ENCODE measurements at places on chromosomes 11 and 22.

DNA sequence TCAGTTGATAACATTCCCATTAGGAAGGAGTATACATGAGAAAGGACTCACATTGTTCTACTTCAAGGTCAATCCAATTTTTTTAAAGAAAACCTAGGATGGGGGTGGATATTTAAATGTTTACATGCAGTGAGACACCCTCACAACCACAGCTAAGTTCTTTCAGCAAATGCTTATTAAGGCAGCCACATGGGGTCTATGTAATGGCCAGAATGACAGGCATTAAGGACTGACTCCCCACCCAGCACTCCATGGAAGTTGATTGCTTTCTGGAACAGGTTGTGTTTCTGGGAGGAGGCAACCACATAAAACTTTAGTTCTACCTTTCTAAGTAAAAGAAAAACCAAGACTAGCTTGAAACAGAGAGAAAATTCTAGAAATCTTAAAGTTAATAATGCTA is 662.0 kb upstream of the CCDC90B start:
- no peak for DNase-seq

- DNase-seq = no peak
Observed at GRCh38 chr11:67119585-67120391, 725 bp downstream of the KDM2A start.

GRCh38 chr22:27504360-27505253 is 296.9 kb downstream of the MN1 start:
- DNase-seq = no peak

GRCh38 chr11:132632641-132633124 is 899.6 kb downstream of the OPCML start:
- DNase-seq = peak; percentile 36

- DNase-seq = no peak
Observed at GRCh38 chr22:38426628-38427027, 28.4 kb downstream of the KCNJ4 start.

GRCh38 chr22:22666307-22667091 is 22.1 kb downstream of the GGTLC2 start:
- no peak for DNase-seq

GRCh38 chr11:85748455-85748891 is 62.5 kb downstream of the SYTL2 start:
- no peak for DNase-seq

- DNase-seq = no peak
Observed at GRCh38 chr22:46162285-46162684, 12.0 kb downstream of the PPARA start.

DNA sequence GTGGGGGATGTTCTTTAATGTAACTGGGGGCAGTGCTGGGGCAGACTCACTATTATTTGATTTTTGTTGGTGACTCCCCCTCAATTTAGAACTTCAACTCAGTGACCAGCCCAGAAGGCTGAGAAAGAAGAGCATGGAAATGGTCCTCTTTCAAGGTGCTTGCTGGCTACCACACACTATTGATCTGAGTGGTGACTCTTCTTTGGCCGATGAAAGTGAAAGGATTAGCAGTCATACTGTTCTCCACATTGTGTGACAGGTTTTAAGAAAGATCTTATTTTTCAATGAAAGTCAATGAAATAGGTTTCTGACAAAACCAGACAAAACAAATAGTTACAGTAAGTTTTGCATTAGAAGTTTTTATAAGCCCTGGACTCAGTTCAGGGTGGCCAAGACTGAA is 29.9 kb downstream of the NLRP14 start:
- no peak for DNase-seq

DNA sequence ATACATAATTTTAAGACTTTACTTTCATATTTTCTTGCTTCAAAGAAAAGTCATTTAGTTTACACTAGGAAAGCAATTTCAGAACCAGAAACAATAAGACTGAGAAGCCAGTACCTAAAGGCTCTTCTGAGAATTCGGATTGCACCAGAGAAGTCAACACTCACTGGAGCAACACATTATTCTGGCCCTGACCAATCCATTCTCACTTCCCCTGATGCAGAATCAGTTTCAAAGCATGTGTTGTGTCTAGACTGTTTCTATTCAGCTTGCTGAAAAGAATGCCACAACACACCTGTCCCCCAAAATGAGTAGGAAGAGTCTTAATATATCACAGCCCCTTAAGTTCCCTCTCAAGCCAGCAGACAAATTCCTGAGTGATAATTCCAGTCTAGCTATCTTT is 1074.3 kb upstream of the TENM4 start:
- DNase-seq = no peak

DNA sequence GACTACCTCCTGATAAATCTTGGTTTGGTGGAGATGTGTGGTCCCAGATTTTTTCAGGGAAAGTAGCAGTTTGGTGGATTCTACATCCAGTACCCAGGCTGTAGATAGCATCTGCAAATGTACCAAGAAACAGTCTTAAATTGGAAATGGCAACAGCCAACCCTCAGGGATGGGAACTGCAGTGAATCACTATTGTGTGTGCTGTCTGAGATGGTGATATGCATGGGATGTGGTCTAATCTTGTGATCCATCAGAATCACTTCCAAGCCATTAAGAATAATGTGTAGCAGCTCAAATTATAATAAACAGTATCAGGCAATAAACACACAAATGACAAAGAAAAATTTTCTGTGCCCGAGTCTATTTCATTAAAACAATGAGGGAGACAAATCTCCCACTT is 3.4 kb downstream of the OLFML1 start:
- no peak for DNase-seq

DNA sequence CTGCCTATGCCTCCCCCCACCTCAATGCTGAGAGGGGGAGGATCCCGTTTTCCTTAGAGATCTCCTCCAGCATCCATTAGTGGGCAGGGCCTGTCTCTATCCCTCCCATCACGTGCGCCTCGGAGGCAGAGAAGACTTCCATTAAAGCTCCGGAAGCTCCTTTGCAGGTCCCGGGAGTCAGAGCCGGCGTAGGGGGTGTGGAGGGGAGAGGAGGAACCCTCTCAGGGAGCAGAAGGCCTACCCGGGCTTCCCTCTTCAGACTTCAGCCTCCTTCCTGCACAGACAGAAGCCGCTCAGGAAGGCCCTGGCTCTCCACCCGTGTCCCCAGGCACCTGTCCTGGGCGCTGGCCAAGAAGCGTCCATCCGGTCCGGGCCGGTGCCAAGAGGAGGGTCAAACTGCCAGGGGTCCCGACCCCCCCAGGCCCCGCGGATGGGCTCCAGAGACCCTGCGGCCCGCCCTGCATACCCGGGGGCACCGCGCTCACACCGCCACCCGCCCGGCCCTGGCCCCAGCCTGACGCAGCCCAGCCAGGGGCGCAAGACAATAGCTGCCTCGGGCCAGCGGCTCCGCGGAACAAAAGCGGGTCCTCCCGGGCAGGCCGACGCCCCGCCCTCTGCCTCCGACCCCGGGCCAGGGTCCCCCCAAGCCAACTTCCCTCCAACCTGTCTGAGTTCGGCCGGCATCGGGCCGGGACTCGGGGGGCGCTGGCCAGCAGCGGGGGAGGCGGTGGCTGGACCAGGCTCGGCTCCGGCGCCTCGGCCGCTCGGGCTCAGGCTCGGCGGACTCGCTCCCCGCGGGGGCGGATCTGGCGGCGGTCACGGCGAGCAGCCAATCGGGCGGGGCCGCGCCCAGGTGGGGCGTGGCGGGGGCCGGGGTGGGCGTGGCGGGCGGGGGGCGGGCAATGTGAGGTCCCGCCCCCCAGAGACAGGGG is 29.9 kb downstream of the ARVCF start:
- peak; percentile 62 for DNase-seq

DNA sequence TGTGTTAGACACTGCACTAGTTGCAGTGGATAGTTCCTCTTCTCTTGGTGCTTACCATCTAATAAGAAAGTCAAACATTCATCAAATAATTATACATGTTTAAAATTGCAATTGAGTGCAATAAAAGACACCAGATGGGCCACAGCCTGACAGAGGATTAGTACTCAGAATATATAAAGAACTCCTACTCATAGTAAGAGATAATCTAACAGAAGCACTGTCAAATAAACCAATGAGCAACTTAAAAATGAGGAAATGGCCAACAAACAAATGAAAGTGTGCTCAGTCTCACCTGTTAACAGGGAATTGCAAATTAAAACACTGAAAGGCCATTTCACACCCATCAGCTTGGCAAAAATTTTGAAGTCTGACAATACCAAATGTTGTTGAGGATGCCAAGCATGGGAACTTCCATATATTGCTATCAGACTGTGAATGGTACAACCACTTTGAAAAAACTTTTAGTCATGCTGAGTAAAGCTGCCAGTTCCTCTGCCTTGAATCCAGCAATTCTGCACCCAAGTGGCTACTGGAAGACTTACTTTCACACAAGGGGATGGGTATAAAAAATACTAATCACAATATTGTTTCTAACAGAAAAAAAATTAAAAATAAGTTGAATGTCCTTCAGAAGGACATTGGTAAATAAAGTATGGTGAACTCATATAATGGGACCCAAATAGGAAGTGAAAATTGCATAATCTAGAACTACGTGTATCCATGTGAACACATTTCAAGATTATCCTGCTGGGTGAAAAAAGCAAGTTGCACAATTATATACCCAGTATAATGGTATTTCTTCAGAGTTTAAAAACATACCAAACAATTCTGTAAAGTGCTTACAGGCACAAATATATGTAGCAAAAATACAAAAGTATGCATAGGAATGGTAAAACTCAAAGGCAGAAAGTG is 41.4 kb upstream of the CREB3L1 start:
- no peak for DNase-seq

DNA sequence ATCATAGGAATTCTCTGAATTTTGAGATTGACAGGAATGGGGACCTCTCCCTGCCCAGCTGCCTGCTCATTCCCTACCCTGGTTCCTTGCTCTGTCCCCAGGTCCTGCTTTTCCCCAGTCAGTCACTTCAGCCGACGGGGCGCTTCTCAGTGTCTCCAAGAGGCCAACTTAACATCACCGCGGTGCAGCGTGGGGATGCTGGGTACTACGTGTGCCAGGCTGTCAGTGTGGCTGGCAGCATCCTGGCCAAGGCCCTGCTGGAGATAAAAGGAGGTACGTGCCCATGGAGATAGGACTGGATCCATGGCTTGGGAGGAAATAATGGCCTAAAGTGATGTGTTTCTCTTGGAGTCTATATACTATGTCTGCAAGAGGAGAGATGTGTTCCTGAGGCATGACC is 7.0 kb downstream of the ROBO3 start:
- no peak for DNase-seq

DNA sequence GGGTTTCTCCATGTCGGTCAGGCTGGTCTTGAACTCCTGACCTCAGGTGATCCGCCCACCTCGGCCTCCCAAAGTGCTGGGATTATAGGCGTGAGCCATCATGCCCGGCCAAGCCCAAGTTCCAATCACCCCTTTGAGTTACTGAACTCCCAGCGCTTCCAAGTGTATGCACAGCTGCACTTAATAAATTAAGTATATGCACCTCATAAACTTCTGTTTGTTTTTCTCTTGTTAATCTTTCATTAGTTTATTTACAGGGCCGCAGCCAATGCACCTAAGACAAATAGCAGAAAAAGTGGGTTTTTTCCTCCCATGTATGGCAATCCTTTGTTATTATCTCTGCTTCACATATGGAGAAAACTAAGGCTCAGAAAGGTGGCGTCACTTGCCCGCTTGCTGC is 21.3 kb downstream of the SYN3 start:
- DNase-seq = no peak

GRCh38 chr11:113956986-113957385 is 17.9 kb upstream of the HTR3A start:
- no peak for DNase-seq

- no peak for DNase-seq
Observed at GRCh38 chr11:92501066-92501739, 276.6 kb downstream of the FAT3 start.

DNA sequence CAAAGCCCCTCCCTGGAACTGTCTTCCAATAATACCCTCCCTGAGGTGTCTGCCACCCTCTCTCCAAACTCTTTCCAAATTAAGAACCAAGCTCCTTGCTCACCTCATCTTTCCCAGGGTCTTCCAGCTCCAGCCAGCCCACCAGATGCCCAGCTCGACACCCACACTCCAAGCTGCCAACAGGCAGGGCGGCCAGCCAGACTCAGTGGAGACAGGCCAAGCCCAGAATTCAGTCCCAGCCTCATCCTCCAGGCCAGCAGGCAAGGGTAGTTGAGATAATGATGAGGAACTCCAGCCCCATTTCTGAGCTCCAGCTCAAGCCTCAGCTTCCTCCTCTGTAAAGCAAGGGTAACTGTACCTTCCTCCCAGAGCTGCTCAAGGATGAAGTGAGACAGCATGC is 132.9 kb downstream of the CHST1 start:
- DNase-seq = no peak

GRCh38 chr11:19380375-19380774 is 139.6 kb upstream of the E2F8 start:
- no peak for DNase-seq

- no peak for DNase-seq
Observed at GRCh38 chr11:68116974-68117373, 4.2 kb downstream of the CHKA start.

- DNase-seq = no peak
Observed at GRCh38 chr22:37225481-37225880, 13.2 kb upstream of the SSTR3 start.
